ENCODE measurements at places on chromosomes 1 and 21. TPM values are rescaled to one million over a fixed set of nuclear protein-coding genes. Genes with fewer than 3 reads are reported as not detected.

Gene CFAP45
- 0.13 TPM for polyA plus RNA-seq

Gene NHLH1
- 0.60 TPM for polyA plus RNA-seq

Gene CHIT1
- not detected for polyA plus RNA-seq

Gene C1orf159
- 16.1 TPM for polyA plus RNA-seq

Gene MXRA8
- 2.2 TPM for polyA plus RNA-seq

Gene FCRL1
- not detected for polyA plus RNA-seq

Gene KRTAP13-3
- polyA plus RNA-seq, result not detected

Gene ACTL8
- not detected for polyA plus RNA-seq

Gene SPRR5
- not detected for polyA plus RNA-seq

Gene MAGOH
- polyA plus RNA-seq, result 16.0 TPM

Gene H3-3A
- 426 TPM for polyA plus RNA-seq

Gene COL11A1
- polyA plus RNA-seq, result not detected

Gene EDN2
- polyA plus RNA-seq, result not detected

Gene ALG14
- 2.6 TPM for polyA plus RNA-seq

Gene UTS2
- not detected for polyA plus RNA-seq

Gene TNFRSF1B
- 65.3 TPM for polyA plus RNA-seq

Gene EFNA1
- 295 TPM for polyA plus RNA-seq

Gene OR2G6
- polyA plus RNA-seq, result not detected

Gene UMODL1
- polyA plus RNA-seq, result not detected

Gene TEX38
- not detected for polyA plus RNA-seq

Gene TMEM52
- polyA plus RNA-seq, result 1.7 TPM

Gene FCRL4
- polyA plus RNA-seq, result not detected

Gene BMP8B
- polyA plus RNA-seq, result not detected

Gene LRRC53
- not detected for polyA plus RNA-seq

Gene KCNE2
- not detected for polyA plus RNA-seq

Gene OR2L3
- polyA plus RNA-seq, result not detected

Gene ADORA1
- polyA plus RNA-seq, result 0.15 TPM

Gene C1orf115
- polyA plus RNA-seq, result 10.6 TPM

Gene RAB25
- polyA plus RNA-seq, result not detected

Gene CELA3A
- polyA plus RNA-seq, result 0.35 TPM

Gene OR2L13
- not detected for polyA plus RNA-seq

Gene FAM72C
- 0.67 TPM for polyA plus RNA-seq

Gene C2CD4D
- 0.05 TPM for polyA plus RNA-seq

Gene RGS13
- polyA plus RNA-seq, result not detected

Gene TNNI3K
- polyA plus RNA-seq, result 0.86 TPM

Gene LIPI
- polyA plus RNA-seq, result not detected

Gene LCA5L
- 0.38 TPM for polyA plus RNA-seq

Gene MEGF6
- polyA plus RNA-seq, result 22.5 TPM

Gene PHGDH
- polyA plus RNA-seq, result 33.2 TPM

Gene IL20
- not detected for polyA plus RNA-seq
